CD8-positive, alpha-beta T cell (primary cell): ENCODE measurements at places on chromosomes 13 and 19.

- no peak for DNase-seq
Measured at GRCh38 chr13:107266657-107267056, 698.7 kb upstream of the ARGLU1 start.

DNA sequence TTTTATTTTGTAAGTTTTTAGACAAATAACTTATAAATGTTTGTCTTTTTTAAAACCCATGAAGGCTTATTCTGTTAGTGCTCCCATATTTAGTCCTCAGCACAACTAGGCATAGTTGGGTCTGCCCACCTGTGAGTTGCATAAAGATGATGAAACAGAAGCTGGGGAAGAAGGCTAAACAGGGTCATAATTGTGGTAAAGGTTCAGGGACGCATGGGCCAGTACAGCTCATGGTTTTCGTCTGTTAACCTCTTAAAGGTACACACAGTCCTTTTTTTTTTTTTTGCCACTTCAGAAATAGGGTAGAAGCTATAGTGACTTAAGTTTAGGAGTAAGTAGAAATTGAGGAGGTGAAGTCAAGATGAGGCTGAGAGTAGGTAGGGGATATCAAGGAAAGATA, 58.3 kb downstream of the TM9SF2 start:
- DNase-seq = no peak

DNA sequence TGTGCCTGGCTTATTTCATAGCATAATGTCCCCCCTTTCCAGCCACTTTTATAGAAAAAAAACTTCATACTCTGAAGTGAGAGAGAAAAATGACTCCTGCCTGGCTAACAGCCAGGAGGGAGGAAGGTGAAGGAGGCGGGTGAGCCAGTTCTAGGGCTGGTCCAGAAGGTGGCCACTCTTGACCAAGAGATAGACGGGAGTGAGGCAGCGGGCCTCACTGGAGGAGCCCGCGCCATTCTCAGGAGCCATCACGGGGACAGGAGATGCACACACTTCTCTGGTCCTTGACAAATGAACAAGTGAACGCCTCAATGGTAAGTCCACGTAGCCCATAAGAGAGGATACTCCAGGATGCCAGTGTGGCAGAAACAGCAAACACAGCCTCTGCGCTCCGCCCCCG, 231.4 kb downstream of the UQCRFS1 start:
- DNase-seq = no peak

GRCh38 chr13:92259523-92259922, 861.1 kb downstream of the GPC5 start:
- no peak for DNase-seq

DNA sequence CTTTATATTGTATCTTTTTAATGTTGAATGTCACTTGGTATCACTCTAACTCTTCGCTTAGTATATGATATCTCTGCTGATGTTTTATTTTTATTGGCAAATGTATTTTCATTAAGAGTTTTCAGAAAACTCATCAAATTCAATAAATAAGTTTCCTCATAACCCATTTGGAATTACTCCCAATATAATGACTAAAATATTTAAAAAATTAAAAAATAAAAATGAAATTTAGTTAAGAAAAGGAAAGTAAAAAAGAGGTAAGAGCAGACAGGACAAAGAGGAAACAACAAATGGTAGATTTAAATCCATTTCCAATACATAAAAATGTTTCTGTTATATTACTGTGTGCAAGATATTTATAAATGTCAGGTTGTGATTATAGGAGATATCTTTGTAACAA, 548.9 kb upstream of the SPRY2 start:
- no peak for DNase-seq

DNA sequence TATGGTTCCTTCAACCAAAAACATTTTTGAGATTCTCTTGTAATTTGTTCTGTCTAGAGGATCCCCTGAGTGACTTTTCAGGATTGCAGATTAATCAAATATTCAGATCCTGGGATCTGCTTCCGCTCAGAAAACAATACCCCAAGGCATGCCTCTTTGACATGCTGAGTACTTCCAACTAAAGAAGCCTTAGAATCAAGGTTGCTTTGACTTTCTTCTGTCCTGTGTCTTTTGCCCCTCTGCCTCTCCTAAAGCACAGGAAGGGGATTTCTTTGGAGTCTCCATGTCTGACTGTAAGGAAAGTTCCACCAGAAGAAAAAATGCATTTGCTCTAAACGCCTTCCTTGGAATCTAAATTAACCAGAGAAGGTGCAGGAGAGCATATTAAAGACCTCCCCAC, 431.5 kb downstream of the FGF14 start:
- DNase-seq = no peak

DNA sequence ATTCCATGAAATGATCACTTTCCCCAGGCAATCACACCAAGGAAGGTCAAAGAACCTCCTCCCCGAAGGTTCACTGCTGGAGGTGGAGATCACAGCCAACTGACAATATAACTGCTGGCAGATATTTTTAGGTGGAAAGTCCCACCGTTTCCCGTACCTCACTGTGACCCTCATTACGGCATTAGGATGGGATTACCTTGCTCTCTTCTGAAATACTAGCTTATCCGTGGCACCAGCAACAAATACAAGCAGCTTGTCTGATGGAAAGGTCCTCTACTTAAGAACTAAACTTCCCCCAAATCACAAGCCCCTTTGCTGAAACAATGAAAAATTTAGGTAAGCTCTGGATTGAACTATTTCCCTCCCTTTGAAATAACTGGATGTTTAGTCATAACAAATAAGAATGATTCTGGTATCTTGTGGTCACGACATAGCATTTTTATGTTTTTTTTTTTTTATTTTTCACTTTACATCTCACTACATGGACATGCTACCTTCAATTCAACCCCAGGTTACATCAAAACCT, 178.9 kb downstream of the COL4A1 start:
- no peak for DNase-seq

- DNase-seq = no peak
Measured at GRCh38 chr13:107066355-107066754, 498.4 kb upstream of the ARGLU1 start.

GRCh38 chr13:74389056-74389455, 254.9 kb upstream of the KLF12 start:
- no peak for DNase-seq

DNA sequence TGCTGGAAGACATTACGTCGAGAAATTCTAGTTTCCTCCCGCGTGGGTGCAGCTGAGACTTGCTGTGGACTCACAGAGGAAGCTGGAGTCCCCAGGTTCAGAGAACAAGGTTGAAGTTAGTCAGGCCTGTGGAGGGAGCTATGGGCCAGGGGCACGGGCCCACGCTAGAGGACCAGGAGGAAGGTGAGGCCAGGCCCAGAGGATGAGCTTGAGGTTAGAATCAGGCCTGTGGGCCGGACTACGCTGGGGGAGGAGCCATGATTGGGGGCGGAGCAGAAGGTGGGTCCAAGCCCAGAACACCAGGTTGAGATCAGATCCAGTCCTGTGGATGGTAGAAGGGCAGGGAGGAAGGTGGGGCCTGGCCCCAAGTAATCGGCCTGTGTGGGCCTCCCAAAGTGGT, 32.6 kb downstream of the ZNF846 start:
- DNase-seq = peak; percentile 2

- no peak for DNase-seq
Measured at GRCh38 chr19:11361037-11361770, 6.0 kb downstream of the PLPPR2 start.
